HCT116 (cell line): ENCODE measurements at places on chromosomes 12 and 14. TPM values are rescaled to one million over a fixed set of nuclear protein-coding genes. Genes with fewer than 3 reads are reported as not detected.

RFX4 gene
- total RNA-seq, result not detected

PLCZ1 gene
- total RNA-seq, result not detected

PCED1B gene
- total RNA-seq, result 0.86 TPM

PLEKHH1 gene
- 27.6 TPM for total RNA-seq

NKX2-1 gene
- 0.84 TPM for total RNA-seq

TIGAR gene
- 13.7 TPM for total RNA-seq

AMHR2 gene
- total RNA-seq, result not detected

MANSC1 gene
- 0.20 TPM for total RNA-seq

LPAR5 gene
- total RNA-seq, result 5.2 TPM

SLC10A1 gene
- total RNA-seq, result not detected

MUCL1 gene
- not detected for total RNA-seq

IL31 gene
- total RNA-seq, result not detected

RXYLT1 gene
- total RNA-seq, result 23.0 TPM

KRT83 gene
- not detected for total RNA-seq

TPPP2 gene
- not detected for total RNA-seq

ACACB gene
- 11.1 TPM for total RNA-seq

PLEKHG3 gene
- total RNA-seq, result 55.6 TPM

PSEN1 gene
- total RNA-seq, result 26.9 TPM

NRL gene
- total RNA-seq, result 0.66 TPM

DICER1 gene
- 38.6 TPM for total RNA-seq

KLHL42 gene
- 21.5 TPM for total RNA-seq

GUCY2C gene
- not detected for total RNA-seq

PDE3A gene
- 0.12 TPM for total RNA-seq

ACOT2 gene
- total RNA-seq, result 0.44 TPM

CCDC175 gene
- not detected for total RNA-seq
